ENCODE measurements at places on chromosomes 5 and 9. TPM values are rescaled to one million over a fixed set of nuclear protein-coding genes. Genes with fewer than 3 reads are reported as not detected.

DNA sequence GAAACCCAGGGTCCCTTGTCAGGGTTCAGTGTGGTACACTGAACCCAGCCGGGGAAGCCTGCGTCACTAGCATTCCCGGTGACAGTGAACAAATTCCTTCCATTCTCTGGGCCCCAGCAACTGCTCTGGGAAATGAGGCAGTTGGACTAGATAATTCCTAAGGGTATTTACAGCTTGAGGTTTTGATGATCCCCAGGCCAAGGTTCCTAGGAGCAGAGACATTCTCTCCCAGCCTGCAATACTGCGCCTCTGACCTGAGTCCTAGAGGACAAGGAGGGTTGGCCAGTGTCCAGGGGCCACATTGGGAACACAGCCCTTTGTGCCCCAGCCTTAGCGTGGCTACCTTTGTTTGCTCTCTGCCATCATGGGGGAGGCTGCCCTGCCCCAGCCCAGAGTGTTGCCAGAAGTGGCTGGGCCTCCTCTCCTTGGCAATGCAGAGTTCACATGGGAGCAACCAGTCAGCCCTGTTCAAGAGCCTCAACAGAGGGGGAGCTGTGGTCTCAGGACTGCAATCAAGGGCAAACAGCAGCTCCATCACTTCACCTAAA lies 178.2 kb downstream of the SEC61B start:
- no peak for DNase-seq

The FOXD1 gene
- 10.9 TPM for total RNA-seq

DNA sequence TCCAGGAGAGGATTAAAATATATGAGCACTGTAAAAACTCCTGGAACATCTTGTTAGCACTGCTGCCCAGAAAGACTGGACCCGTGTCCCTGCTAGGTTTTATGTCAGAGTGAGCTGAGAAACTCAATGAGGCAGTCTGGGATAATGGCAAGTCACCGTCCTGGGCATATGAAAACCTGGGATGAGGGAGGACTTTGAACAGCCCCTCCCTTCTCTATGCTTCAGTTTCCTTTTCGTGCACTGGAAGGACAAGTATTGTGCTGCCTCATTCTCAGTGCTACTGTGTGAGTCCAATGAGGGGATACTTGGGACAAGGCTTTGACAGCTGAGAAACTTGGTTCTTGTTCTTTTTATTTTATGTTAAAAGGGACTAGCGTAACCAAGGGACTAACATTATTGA lies 143.0 kb upstream of the SHB start:
- no peak for DNase-seq

DNA sequence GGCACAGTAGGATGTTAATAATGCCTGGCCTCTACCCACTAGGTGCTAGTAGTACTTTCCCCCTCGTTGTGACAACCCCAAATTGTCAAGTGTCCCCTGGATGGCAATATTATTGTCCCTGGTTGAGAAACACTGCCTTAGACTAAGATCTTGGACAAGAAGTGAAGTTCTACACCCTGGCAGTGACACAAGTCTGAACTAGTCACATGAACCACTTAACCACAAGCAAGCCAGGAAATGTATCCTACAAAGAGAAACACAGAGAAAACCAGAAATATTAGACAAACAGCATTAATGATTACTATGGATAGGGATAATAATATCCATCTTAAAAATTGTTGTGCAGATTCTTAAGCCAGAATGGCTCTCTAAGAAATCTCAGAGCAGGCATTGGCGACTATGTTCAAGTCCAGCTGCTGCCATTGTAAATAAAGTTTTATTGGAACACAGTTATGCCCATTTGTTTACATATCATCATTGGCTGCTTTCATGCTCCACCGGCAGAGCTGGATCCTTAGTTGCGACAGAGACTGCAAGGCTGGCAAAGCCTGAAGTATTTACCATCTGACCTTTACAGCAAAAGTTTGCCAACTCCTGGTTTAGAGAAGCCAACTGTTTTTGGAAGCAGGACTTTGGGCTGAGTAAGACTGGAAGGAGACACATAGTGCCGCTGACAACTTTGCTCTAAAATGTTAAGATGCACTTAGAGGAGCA lies 80.8 kb downstream of the NTRK2 start:
- DNase-seq: no peak

GRCh38 chr5:139660923-139661814 lies 13.0 kb downstream of the CXXC5 start:
- peak; percentile 91 for DNase-seq

- no peak for DNase-seq
Observed at GRCh38 chr9:98726735-98727134, 18.0 kb upstream of the GABBR2 start.

The TOR2A gene
- total RNA-seq: 3.9 TPM

DNA sequence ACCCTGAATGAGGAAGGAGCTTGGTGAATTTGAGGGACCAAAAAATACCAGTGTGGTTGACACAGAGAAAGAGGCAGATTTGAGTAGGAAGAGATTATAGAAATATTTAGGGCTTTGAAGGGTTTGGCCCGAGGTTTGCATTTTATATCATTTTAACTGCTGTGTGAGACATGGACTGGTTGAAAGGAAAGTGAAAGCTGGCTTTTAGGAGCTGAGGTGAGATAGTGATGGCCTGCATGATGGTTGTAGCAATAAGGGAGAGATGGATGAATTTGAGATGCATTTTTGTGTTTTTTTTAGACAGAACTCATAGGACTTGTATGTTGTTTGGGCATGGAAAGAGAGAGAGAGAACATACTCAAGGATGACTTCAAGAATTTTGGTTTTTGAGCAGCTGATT lies 21.7 kb downstream of the FER start:
- DNase-seq: no peak

The GLDC gene
- total RNA-seq: not detected

DNA sequence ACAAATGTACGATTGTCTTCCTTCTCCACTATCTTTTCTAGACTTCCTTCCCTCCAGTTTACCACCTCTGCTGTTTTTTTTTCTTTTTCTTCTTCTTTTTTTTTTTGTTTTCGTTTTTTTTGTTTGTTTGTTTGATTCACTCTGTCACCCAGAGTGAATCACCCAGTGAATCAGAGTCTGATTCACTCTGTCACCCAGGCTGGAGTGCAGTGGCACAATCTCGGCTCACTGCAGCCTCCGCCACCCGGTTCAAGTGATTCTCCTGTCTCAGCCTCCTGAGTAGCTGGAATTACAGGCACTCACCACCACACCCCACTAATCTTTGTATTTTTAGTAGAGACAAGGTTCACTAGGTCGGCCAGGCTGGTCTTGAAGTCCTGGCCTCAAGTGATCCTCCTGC lies 375.7 kb downstream of the NTRK2 start:
- no peak for DNase-seq
